Sigmoid colon (tissue), 7 donors: ENCODE measurements at places on chromosomes 11 and 22. TPM values are rescaled to one million over a fixed set of nuclear protein-coding genes. Genes with fewer than 3 reads are reported as not detected.

DNA sequence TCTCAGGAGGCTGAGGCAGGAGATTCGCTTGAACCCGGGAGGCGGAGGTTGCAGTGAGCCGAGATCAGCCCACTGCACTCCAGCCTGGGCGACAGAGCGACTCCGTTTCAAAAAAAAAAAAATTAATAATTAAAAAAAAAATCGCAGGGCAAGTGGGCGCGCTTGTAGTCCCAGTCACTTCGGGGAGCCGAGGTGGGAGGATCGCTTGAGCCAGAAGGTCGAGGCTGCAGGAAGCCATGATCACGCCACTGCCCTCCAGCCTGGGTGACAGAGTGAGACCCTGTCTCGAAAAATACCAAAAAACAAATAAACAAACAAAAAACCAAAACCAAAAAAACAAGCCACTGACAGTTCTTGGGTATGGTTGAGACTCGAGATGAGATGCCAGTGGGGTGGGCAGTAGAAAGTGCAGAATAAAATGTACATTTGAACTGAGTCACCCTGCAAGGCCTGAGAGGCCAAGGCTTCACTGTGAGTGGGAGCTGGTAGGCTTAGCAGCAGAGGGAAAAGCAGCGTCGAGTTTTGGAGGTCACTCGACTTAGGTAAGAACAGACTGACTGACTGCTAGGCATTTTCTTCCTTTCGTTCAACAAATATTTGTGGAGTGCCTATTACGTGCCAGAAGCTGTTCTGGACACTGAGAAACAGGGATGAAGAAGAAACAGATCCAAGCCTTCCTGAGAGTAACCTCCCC lies 635 bp upstream of the LDHA start:
- DNase-seq, result no peak

GRCh38 chr11:119166368-119167076 lies 2.0 kb upstream of the NLRX1 start:
- DNase-seq, result no peak

GRCh38 chr11:66632952-66633351 lies 5.6 kb upstream of the RBM4 start:
- no peak for DNase-seq

DNA sequence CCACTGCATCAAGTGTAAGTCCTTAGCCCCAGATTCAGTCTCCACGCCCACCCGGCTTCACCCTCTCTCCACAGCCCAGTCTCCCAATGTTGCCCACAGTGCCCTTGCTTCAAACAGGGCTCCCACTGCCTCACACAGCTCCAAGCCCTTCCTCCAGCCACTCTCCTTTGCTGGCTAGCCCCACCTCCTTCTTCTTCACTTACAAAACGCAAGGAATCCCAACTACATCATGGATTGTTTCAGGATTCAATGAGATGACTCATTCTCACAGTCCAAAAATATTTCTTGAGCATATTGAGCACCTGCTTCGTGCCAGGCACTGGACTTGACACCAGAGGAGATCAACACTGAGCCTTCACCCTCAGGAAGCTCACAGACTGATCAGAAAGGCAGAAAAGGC lies 533.5 kb downstream of the BUD13 start:
- DNase-seq, result no peak

- DNase-seq, result no peak
These were observed 15.9 kb upstream of the POU2AF2 start for GRCh38 chr11:111229604-111230003.

DNA sequence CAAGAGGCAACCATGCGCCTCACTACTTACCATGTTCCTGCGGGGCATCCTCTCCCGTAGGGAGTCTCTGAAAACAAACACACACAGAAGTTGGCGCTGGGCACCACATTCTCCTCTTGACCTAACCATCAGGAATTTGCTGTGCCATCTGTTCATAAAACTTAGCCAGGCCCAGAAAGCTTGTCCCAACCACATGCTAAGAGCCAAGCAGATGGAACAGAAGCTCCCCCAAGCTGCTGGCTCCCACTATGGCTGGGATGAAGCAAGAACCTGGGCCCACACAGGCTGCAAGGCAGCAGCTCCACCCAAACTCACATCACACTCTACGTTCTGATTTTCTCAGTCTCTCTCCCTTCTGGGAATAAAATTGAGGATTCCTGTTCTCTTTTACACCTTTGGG lies 17.4 kb downstream of the HPS4 start:
- DNase-seq, result no peak

DNA sequence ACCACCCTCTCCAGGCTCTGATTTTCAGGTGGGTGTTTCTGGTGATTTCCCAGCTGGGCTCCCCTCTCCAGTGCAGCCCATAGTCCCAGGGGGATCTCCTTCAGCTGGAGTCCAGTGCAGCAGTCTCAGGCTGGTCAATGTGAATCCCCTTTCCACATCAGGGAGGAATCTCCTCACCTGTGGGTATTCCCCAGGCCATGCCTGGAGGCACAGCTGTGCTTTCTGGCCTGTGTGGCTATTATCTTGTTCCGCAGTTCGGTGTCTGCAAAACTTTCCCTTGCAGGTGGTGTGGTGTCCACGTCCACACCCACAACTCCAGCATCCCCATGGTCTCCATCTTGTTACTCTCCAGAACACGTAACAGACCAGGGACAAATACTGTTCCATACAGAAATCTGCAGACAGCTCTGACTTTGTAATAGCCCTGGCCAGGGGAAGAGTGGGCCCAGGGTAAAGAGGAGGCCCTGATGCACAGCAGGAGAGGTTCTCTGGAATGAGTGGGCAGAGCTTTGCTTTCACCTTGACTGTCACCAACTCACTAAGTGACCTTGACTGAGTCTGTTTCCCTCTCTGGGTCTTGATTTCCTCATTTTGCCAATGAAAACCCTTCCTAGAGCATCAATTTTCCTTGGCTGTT lies 183.2 kb downstream of the CSNK2A3 start:
- no peak for DNase-seq

The TEAD1 gene
- polyA plus RNA-seq, result 4.2 TPM
